ENCODE measurements at places on chromosomes 2 and 18.

GRCh38 chr2:37912056-37912455 is 13.0 kb upstream of the RMDN2 start:
- peak; percentile 42 for DNase-seq

DNA sequence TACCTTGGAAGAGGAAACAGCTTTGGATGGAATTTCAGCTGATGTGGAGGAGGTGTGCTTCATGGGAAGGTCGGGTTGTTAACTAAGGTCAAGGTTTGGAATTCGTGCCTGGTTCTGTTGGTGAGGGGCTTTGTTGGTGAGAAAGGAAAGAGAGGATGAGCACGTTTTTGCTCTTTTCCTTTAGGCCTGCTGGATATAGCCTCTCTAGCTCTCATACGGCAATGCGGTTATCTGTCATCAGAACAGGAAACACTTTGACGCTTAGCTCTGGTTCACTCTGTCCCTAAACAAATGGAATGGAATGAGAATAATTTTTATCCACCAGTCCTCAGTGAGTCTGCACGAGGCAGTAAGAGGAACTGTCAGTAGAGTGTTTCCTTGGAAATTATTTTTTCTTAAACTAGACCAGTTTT is 169.7 kb upstream of the NOSTRIN start:
- no peak for DNase-seq

DNA sequence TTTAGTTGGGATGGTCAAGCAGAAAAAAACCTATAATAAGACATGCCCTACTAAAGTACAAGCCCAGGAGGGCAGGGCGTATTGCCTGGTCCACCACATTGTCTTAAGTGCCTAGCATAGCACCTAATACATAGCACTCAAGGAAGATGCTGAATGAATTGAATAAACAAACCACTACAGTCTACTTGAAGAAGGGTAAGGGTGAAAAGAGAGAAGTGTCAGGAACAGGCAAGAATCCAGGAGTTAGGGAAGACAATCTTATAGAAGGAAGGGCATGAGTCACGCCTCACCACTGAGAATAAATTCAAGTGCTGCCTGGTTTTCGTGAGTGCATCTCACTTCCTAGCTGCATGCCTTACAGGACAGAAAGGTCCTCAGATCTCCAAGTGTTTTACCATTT is 13.9 kb downstream of the SLC19A3 start:
- DNase-seq: peak; percentile 39

GRCh38 chr2:45319683-45320455 is 291.2 kb downstream of the SRBD1 start:
- no peak for DNase-seq

GRCh38 chr2:72106978-72107377 is 40.7 kb downstream of the CYP26B1 start:
- no peak for DNase-seq

GRCh38 chr18:48800466-48800865 is 150.3 kb downstream of the SMAD7 start:
- no peak for DNase-seq

DNA sequence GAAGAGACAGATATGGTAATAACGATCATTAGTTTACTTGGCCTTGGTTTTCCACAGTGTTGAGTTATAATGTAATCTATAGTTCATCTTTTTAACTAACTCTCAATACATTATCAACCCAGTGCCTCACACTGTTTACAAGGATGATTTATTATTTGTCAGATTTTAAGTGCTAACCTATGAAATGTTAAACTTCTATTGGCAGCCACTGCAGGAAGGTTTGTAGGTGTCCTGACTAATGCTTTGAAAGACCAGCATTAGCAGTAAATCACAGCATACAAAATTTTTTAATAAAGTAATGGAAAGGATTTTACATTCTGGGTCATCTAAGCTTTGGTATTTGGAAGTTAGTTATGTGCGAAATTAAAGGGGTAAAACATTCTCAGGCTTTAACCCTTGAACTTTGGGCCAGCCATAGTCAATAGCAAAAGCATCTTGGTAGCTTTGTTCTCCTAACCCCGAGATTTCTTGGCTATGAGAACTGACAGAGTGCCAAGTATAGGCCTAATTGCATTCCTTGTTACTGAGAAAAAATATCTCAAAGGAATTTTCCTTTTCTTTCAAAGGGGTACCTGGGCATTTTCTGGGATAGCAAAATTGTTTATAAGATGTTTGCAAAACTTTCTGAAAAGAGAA is 30.6 kb downstream of the SPATS2L start:
- DNase-seq: no peak

Measured in mammary epithelial cell (primary cell).